ENCODE measurements at places on chromosomes 4 and X.

DNA sequence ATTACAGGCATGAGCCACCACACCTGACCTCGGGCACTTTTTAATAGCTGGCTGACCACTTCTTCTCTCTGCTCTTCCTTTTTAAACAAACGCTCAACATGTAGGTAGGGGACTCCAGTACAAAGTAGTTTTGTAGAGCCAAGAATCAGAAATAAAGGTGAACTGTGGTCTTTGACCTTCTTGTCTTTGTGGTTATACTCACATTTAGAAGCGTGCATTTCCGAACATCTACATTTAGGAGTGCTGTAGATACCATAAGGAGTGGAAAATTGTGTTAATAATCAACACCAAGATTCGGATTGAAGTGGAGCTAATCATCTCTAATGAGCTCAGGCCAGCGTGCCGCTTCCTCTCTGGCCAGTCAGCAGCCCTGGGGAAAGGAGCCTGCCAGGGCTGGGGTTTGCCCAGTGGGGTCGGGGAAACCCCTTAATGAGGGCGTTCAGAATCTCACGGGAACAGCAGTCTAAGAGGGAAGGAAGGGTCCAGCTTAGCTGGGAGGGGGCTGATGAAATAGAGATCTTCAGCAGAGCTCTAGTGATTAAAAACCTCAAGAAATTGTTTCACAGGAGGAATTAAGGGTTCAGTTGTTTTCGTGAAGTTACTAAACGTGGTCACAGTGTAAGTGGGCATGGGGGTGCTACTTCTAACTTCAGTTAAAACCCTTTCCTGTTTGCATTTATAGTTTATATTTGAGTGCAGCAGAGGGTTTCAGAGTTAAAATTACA lies 81.2 kb downstream of the GAB1 start:
- DNase-seq, result no peak

- DNase-seq, result no peak
These were observed 109.6 kb upstream of the STIM2 start for GRCh38 chr4:26751004-26751403.

DNA sequence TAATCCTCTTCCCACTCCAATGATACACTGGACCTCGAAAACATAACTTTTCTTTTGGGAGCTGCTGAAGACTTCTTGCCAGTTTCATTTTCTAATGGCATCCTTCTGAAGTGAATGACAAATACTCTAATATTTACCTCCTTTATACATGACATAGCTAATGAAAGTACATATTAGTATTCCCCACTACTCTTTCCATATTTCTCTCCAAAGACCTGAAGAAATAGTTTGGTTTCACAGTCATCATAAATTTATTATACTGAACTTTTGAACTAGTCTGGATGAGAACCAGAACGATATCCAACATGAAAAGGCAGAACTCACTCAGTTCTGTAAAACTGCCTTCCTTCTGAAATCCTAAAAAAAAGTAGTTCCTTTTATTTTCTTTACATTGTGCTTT lies 139.1 kb downstream of the GPC3 start:
- no peak for DNase-seq

- DNase-seq, result no peak
These were observed 68.5 kb downstream of the CEP44 start for GRCh38 chr4:174352061-174352819.

GRCh38 chrX:19886883-19887531 lies 393 bp downstream of the SH3KBP1 start:
- DNase-seq, result no peak

DNA sequence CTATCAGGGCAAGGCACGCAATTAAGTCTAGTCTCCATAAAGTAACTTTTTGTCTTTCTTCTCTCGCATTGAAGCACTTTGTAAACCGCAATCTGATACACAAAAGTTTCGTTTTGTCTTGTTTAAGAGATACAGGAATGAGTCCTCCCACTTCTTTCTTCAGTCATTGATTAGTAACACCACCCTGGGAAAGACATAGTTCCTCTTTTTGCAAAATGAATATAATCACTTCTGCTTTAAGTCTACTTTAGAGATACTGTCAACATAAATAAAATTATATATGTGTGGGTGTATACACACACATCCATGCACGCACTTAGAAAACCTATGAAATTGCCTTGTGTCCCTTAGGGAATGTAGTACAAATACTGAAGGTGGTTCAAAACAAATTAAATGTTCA lies 11.7 kb downstream of the COQ2 start:
- DNase-seq, result no peak

DNA sequence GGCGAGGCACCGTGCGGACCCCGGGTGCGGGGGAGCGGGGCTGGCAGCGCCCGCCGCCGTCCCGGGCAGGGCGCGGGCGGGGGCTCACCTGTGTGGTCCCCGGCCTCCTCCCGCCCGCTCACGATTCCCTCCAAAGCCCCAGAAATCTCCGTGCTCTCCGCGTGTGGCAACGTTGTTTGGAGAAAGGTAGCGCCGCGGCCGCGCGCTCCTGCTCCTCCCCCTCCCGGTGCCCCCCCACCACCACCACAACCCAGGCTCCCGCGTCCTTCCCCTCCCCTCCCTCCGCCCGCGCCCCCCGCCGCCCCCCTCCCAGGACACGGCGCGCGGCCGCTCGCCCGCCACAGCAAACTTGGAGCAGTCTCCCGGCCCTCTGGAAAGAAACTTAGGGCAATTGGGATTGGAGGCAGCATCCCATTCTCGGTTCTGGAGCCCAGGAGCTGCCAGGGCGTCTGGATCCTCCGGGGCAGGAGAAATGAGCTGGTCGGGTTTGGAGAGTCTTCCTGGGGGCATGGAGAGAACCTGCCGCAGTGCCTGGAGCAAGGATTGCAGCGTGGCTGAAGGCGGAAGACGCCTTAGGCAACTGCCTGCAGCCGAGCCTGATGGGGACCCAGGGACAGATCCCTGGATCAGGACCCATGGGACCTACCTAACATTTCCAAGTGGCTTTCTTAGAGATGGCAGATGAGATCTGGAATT lies 855 bp downstream of the KLF3 start:
- no peak for DNase-seq

GRCh38 chr4:24792552-24792951 lies 2.8 kb upstream of the SOD3 start:
- DNase-seq, result no peak

DNA sequence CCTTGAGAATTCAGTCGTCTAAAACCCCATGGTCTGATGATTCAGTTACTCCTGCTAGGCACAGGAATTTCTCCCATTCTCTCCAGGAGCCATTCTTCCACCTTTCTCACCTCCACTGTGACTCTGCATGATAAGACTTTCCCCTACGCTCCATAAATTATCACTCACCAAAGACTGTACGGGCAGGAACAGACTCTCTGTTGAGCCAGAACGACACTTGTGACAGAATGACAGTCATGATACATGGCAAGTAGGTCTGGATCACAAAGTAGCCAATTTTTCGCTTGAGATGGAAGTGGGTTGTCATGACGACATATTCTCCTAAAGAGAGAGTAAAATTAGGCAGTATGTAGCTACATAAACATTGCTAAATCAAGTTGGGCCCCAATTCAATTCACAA lies 59.1 kb upstream of the MAGEA10 start:
- no peak for DNase-seq

DNA sequence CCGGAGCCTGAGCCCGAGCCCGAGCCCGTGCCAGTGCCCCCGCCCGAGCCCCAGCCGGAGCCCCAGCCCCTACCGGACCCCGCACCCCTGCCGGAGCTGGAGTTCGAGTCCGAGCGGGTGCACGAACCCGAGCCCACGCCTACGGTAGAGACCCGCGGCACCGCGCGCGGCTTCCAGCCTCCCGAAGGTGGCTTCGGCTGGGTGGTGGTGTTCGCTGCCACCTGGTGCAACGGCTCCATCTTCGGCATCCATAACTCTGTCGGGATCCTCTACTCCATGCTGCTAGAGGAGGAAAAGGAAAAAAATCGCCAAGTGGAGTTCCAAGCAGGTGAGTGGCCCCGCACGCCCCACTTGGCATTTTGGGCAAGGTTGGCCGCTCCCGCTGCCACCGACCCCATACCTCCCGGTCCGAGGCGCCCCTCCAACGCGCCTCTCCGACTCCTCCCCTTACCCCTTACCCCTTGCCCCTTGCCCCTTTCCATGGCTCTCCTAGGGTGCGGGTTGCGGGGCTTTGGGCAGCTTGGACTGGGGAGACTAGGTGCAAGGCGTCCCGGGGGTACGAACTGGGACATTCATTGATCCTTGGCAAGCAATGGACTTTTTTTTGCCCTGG lies 553 bp downstream of the SLC16A2 start:
- no peak for DNase-seq

GRCh38 chrX:121479406-121479805 lies 432.0 kb downstream of the GLUD2 start:
- DNase-seq, result no peak

GRCh38 chr4:118904935-118905334 lies 16.3 kb downstream of the SYNPO2 start:
- no peak for DNase-seq

- DNase-seq, result no peak
These were observed 35.7 kb upstream of the TSPAN5 start for GRCh38 chr4:98694076-98694475.

DNA sequence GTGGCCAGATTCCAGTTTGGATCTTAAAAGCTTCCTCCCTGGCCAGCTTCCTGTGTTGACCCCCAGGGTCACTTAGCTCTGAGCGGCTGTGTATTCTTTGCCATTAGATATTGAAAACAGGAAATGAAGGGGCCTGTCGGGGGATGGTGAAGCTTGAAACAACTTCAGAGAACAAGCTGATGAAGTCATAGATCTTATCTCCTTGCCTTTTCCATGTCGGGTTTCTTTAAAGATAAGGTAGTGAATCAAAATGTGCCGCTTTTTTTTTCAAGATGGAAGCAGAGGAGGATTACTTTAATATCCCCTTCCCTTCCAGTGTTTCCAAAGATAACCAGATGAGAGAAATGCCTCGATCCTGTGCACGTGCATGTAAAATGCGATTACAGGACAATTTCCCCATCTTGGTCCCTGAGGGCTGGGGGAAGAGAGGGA lies 508.5 kb downstream of the MID1IP1 start:
- no peak for DNase-seq

GRCh38 chr4:73776321-73776729 lies 36.0 kb downstream of the CXCL8 start:
- DNase-seq, result no peak

DNA sequence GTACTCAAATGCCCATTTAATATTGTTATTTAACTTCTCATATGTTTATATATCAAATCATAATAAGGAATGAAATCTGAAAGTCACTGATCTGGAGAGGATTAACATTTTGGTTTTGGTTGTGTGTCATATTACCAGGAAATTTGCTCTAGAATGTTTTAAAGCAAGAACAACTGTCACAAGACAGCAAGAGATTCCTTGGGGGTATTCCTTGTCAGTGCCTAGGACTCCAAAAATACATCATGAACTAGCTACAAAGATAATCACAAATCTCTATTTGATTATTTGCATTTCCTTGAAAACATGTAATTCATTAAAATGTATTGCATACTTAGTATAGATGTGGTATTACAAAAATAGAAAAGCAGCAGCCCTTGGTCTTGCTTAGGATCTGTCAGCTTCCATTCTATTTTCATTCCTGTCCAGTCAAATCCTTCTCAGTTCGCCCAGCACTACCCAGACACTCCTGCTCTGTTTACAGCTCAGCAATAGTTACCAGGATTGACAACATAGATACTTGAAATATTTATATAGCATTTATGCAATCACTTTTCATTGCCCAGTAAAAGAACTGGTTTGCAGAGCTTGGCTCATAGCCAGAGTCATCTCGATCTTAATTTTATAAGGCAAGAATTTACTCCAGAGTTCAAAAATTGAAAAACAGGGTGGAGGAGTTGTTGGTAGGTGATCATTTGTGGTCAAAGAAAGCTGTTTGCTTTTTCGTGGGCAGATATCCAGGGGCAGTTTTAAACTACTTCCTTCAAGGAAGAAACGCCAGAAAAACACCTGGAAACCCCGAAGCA lies 9.2 kb upstream of the BMP3 start:
- no peak for DNase-seq

- DNase-seq, result no peak
These were observed 16.0 kb upstream of the TLR8 start for GRCh38 chrX:12890467-12890866.

DNA sequence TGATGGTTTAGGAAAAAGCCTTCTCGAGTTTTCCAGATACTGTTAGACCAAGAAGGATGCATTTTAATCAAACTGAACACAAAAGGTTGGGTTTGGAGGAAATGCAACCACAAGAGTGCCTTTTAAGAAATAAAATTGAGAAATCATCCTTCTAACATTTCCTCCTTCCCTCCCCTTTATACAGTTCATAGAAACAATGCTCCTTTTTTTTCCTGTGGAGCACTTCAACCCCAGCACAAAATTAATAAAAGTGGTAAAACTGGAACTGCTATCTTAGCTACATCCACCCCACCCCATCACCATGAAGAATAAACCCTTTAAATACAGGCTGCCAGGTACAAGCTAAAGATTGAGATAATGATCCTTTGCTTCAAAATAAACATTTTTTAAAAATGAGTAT lies 211.1 kb downstream of the RELL1 start:
- no peak for DNase-seq

DNA sequence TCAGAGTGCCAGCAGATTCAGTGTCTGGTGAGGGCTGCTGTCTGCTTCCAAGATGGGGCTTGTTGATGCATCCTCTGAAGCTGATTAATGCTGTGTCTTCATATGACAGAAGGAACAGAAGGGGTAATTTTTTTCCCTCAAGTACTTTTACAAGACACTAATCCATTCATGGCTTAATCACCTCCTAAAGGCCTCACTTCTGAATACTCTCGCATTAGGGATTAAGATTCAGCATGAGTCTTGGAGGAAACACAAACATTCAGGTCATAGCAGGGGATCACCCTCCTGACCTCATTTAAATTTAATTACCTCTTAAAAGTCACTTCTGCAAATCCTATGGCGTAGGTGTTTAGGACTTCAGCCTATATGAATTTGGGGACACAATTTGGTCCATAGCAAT lies 1145.5 kb upstream of the PCDH10 start:
- DNase-seq, result no peak

- DNase-seq, result no peak
These were observed 121.4 kb downstream of the NHS start for GRCh38 chrX:17496407-17496806.

GRCh38 chr4:55029821-55030503 lies 95.4 kb downstream of the KDR start:
- no peak for DNase-seq

GRCh38 chr4:21476757-21477156 lies 471.8 kb downstream of the KCNIP4 start:
- no peak for DNase-seq

GRCh38 chrX:128676651-128677050 lies 624.4 kb upstream of the ACTRT1 start:
- DNase-seq, result no peak

GRCh38 chrX:82161195-82161594 lies 959.3 kb downstream of the SH3BGRL start:
- DNase-seq, result no peak

- DNase-seq, result no peak
These were observed 916.0 kb downstream of the FSTL5 start for GRCh38 chr4:161247831-161248230.

DNA sequence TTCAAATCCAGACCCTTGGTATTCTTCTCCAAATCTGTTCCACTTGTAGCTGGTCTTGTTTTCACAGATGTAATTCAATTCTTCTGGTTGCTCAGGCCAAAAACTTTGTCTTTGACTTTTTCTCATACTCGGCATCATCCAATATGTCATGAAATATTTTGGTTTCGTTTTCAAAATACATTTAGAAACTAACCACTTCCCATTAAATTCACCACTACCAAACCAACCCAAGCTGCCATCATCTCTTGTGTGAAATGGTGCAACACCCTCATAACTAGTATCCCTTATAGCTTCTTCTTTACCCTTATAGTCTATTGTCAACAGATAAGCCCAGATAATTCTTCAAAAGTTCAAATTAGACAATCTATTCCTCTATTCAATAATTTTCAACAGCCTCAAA lies 192.1 kb downstream of the PRR32 start:
- no peak for DNase-seq

Data from amniotic stem cell (primary cell).